CD4-positive, alpha-beta T cell treated with Interleukin-21 for 1 hour (primary cell): ENCODE measurements at places on chromosomes 3 and 15.
A peak's percentile ranks its signal among the peaks of the same experiment; 100 is the strongest.

DNA sequence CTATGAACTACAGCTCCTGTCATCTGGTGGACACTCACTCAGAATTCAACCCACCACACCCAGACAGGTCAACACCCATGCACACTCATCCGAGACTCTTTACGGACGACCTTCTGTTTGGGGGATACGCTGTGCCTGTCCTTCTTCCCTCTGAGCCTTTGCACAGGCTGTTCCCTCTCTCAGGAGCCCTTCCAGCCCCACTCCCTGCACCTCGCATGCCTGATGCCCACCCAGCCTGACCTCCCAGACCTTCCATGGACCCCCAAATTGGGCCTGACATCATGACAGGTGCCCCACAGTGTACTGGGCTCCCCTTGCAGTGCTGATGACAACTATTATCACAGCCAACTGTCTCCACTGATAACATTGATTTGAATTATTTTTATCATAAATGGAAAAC lies 135.8 kb downstream of the NSMCE3 start:
- DNase-seq: no peak

DNA sequence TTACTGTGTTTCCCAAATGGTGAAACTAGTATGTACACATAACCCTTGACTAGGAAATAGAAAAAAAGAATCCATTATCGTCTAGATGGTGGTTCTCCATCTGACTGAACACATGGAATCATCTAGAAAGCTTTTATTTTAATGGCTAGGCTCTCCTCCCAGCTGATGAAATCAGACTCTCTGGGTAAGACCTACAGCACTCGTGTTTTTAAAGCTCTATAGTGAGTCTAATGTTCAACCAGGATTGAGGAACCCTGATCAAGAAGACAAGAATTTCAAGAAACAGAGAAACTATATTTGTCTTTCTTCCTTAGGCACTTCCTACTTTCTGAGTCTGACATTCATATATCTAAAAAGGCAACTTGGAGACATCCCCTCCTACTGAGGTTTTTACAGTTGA lies 118.8 kb downstream of the TMCO5A start:
- DNase-seq: no peak

DNA sequence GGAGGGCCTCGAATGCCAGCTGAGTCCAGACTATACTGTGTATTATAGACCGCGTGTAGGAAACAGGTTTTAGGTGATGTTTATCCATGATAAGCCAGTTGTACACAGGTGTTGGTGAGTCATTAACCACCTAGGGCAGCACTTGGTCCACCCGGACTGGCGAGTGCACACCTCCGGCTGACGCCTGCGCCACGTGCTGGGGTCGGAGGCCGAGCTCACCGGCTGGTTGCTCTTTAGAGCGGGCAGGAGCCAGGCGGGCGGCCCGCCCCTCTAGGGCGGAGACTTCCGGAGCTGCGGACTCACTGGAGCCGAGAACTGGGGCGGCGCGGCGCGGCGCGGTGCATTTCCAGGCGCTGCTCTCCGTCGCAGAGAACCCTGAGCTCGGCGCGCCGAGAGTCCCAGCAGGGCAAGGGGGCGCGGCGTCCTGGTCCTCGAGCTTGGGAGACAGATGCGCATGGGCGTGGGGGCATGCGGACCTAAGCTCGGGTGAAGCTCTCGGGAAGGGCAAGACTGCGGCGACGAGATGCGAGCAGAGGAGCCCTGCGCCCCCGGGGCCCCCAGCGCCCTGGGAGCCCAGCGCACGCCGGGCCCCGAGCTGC lies at the start of gene ESYT3:
TSS of gene ESYT3 (plus strand) at position 341 of the 599 bp plus-strand sequence. CDS start at position 524, 183 bp downstream.
- peak; percentile 29 for DNase-seq

DNA sequence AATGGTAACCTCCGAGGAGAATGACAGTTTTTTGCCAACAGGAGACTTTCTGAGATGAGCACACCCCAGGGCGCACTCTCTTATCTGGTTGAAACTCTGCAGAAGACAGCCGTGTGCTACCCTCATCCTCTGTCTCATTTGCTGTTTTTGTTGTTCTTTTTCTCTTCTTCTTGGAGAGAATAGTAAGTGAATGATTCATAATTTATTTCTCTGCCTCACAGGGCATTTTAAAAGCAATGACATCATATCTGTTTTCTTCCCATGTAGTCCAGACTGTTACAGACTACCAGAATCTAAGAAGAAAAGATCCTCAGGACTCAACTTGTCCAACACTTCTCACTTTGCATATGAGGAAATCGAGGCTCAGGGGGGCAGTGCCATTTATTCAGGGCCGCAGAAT lies 771.1 kb upstream of the GRM7 start:
- no peak for DNase-seq

DNA sequence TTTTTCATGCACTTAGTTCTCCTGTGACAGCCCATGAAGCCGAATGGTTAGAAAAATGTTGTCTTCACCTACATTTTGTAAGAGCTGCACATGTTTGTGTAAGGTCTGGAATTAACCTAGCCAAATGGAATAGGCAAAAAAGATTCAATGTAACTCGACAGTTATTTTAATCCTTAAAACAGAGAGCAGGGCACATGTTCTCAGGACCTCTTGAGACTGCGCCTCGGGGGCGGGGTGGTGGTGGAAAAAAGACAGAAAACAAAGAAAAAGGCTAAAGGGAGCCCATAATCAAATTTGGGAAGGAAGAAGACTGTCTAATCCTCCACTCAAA lies 702 bp upstream of the CSNK1G1 start:
- no peak for DNase-seq
